ENCODE measurements at places on chromosomes 1 and 21.

DNA sequence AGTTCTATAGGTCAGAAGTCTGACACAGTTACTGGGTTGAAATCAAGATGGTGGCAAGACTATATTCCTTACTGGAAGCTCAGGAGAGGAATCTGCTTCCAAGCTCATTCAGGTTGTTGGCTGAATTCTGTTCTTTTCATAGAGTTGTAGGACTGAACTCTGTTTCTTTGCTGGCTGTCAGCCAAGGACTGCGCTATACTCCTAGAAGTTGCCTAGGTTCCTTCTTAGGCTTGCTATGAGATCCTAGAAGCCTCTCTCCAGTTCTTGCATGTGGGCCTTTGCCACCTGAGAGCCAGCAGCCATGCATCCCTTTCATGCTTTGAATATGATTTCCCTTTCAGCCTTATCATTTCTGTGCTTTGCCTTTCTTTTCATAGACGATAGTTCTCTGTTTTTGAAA is 176.4 kb downstream of the RPS6KC1 start:
- DNase-seq, result peak; percentile 42

GRCh38 chr1:205335692-205336091 is 14.1 kb upstream of the NUAK2 start:
- peak; percentile 79 for DNase-seq

- no peak for DNase-seq
Observed at GRCh38 chr1:44314452-44314851, 40.6 kb downstream of the ERI3 start.

GRCh38 chr1:111618961-111619634 is 491 bp upstream of the RAP1A start:
- no peak for DNase-seq

DNA sequence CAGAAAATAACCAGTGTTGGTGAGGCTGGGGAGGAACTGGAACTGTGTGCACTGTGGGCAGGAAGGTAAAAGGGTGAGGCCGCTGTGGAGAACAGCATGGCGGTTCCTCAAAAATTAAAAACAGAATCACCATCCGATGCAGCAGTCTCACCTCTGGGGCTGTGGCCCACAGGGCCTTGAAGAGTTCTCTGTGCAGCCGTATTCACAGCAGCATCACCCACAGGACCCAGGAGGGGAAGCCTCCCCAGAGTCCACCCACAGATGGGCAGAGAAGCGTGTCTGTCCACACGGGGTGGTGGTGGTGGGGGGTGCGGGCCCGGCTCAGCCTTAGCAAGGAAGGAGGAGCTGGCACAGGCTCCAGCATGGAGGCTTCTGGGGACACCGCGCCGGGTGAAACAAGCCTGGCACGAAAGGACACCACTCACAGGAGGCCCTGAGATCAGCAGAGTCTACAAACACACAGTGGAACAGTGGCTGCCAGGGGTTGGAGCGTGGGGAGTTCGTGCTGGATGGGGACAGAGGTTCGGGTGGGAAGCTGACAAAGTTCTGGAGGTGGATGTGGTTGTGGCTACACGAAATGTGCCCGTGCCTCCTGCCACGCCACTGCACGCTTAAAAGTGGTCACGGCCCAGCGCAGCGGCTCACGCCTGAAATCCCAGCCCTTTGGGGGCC is 11.5 kb downstream of the MORN1 start:
- DNase-seq, result no peak

GRCh38 chr1:98763488-98764150 is 102.1 kb downstream of the SNX7 start:
- DNase-seq, result peak; percentile 1

Data from choroid plexus epithelial cell (primary cell).